ENCODE measurements at places on chromosomes 1 and 21.

GRCh38 chr1:185964946-185965345, 230.8 kb downstream of the HMCN1 start:
- no peak for DNase-seq

GRCh38 chr1:16043950-16044349, 368 bp downstream of the CLCNKB start:
- no peak for DNase-seq

DNA sequence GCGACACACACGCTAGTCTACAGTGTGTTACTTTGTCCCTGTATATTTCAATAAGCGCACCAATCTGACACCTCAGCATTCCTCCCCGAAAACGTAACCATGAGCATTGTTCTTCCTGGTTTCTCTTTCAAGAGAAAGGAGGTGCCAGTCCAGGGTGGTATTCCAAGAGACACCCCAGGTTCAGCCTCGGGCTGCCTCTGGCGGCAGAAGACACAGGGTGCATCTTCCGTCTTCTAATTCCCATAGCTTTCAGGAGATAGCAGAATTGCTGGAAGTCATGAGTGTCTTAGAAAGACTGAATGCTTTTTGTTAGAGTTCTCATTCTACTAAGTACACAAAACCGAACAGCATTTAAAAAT, 15.9 kb upstream of the RGS8 start:
- no peak for DNase-seq

- DNase-seq, result no peak
Observed at GRCh38 chr21:34279883-34280282, 83.9 kb upstream of the KCNE2 start.

DNA sequence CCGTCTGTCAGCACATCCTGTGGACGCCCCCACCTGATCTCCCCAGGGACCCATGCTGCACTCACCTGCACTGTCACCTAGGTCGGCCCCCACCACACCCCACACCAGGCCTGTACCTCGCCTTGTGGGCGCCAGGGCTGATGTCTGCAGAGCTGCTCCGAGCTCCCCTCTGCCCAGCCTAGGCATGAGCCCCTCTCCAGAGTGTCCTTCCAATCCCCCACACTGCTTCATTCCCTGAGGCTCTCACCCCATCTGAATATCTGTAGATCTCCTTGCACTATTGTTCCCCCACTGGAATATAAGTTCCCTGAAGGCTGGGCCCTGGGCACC, 12.2 kb downstream of the UMODL1 start:
- no peak for DNase-seq

GRCh38 chr1:20486457-20487235, 636 bp upstream of the CAMK2N1 start:
- no peak for DNase-seq

GRCh38 chr1:199085903-199086302, 447.1 kb downstream of the PTPRC start:
- no peak for DNase-seq

DNA sequence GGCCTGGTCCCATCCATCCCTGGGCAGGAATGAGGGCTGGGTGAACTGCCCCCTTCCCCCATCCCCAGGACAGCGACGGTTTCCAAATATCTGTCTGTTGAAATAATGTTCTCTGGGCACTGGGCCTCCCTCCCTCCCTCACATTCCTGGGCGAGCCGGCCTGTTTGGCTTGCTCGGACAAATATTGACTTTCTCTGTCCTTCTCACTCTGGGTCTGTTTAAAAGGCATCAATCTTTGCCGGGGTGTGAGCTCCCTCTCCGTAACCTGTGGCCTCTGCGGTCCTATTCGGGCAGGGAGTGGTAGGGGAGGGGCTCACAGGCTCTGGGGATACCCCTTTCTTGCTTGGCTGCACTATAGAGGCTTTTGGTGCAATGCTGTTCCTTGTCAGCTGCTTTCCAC, 40.2 kb downstream of the FOXD2 start:
- no peak for DNase-seq

GRCh38 chr1:9649769-9650168, 1.8 kb upstream of the PIK3CD start:
- no peak for DNase-seq

- DNase-seq, result no peak
Observed at GRCh38 chr1:179966551-179966950, 11.9 kb downstream of the CEP350 start.

GRCh38 chr1:245434280-245434679, 279.5 kb downstream of the KIF26B start:
- DNase-seq, result no peak

GRCh38 chr1:201937624-201938213, 8.6 kb downstream of the LMOD1 start:
- DNase-seq, result no peak

- no peak for DNase-seq
Observed at GRCh38 chr1:9720785-9721605, 69.5 kb downstream of the PIK3CD start.

DNA sequence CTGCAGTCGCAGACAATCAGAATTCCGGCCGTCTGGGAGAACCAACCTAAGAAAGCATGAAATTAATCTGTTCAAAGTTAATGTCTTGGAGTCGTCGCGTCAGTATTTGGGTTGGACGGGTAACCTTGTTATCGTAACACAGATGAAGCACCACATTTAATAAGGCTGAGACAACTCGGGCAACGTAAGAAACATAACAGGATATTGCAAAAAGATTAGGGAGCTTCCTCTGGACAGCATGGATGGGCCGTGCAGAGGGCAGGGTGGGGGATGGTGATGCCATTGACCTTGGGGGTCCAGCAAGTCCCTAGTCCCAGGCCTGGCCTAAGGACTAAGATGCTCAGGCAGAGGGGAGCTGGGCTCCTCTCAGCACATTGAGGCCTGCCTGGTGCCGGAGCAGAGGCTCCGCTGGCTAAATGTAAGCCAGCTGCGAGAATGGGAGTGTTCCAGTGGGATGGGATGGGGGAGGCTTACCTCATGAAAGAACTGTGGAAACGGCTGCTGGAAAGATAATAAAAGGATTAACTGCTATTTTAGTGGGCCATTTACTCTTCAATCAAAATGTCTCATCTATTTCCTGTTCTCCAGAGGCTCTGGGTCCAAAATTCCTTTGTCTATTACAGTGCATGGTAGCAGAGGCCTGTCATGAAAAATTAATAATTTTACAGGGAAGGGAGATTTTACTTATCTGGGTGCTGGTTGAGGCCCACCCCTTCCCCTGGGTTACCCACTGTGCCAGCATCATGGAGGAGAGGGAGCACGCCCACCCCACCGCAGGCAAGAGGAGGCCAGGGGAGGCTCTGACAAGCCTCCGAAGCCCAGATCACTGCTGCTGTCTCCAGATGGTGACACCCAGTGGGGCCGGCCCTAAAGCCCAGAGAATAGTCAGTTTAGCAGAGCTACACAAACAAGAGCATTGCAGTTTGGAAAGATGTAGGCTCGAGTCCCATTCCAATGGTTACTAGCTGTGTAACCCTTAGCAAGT, 131.6 kb downstream of the DMRTB1 start:
- DNase-seq, result no peak

DNA sequence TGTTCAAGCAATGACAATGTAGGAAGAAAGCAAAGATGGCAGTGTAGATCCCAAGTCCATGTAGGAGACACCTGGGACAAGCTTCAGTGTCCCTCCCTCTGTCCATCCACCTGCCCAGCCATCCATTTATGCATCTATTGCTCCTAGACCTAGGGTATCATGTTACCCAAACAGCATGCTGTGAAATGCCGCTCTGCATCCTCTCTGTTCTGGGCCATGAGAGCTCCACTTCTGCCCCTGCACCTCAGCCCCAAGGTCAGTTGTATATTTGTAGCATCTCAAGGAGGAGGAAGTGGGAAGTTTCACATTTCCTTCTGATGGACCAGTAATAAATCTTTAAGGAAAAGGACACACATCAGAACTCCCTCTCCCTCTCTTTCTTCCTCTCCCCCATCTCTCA, 27.9 kb upstream of the TSPEAR start:
- DNase-seq, result no peak

GRCh38 chr1:56644919-56645676, at the start of gene PRKAA2:
Gene PRKAA2 (plus strand): TSS chr1:56645314. CDS start chr1:56645388, 74 bp downstream.
- no peak for DNase-seq

- no peak for DNase-seq
Observed at GRCh38 chr1:12001249-12001917, 17.9 kb upstream of the MIIP start.

- DNase-seq, result no peak
Observed at GRCh38 chr1:106964495-106964894, 92.0 kb upstream of the PRMT6 start.

DNA sequence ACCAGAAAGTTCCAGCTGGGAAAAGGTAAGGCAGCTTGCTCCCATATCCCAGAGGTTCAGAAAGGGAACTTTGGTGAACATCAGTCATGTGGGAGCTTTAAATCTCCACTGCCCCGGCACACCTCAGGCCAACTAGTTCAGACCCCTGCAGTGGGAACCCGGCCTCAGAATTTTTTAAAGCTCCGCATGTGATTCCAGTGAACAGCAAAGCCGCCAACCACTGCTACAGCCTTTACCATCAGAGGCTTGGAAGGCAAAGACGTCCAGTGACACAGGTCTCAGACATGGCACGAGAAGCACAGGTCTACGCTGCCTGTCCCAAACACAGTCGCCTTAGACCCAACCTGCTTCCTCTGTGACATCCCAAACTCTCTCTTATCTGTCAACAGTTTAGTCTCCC, 31.0 kb downstream of the SETD4 start:
- no peak for DNase-seq

- DNase-seq, result no peak
Observed at GRCh38 chr1:42041031-42041430, 112.2 kb upstream of the GUCA2B start.

DNA sequence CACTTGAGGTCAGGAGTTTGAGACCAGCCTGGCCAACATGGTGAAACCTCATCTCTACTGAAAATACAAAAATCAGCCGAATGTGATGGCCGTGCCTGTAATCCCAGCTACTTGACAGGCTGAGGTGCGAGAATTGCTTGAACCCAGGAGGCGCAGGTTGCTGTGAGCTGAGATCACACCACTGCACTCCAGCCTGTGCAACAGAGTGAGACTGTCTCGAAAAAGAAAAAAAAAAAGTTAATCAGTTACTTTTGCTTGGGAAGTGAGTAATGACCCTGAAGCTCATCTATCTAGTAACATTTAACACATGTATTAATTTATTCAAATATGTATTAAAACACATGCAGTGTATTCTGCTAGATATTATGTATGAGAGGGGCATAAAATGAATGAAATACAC, 49.4 kb downstream of the ZNF326 start:
- DNase-seq, result no peak

- no peak for DNase-seq
Observed at GRCh38 chr1:70171512-70171911, 33.9 kb downstream of the LRRC40 start.

Measured in stimulated activated CD8-positive, alpha-beta memory T cell treated with anti-CD3 and anti-CD28 coated beads, Interleukin-4, amount 100 ng/mL, for 1 hour (primary cell).